ENCODE measurements at places on chromosomes 16 and 17. TPM values are rescaled to one million over a fixed set of nuclear protein-coding genes. Genes with fewer than 3 reads are reported as not detected.

DNA sequence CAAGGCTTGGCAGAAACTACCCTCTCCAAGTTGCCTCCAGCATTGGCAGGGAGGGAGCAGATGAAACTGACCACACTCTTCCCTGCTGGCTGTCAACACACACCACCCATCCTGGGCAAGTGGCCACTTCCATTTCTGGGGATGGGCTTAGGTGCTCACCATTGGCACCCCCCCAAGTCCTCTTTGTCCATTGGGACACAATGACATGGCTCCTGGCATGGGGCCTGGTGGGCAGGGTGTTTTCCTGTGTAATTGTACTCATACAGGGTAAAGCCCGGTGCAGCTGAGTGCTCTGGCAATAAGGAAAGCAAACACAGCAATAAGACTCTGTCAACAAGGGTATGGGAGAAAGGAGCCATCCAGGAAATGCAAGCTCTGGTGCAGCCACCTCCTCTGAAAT, 22.6 kb downstream of the SCNN1B start:
- DNase-seq: no peak

- peak; percentile 78 for DNase-seq
Observed at GRCh38 chr17:9115214-9116191, 94.2 kb downstream of the NTN1 start.

GRCh38 chr17:43846221-43846712, 709 bp upstream of the CD300LG start:
- DNase-seq: peak; percentile 95

GRCh38 chr17:14304773-14305517, 4.1 kb downstream of the HS3ST3B1 start:
- no peak for DNase-seq

DNA sequence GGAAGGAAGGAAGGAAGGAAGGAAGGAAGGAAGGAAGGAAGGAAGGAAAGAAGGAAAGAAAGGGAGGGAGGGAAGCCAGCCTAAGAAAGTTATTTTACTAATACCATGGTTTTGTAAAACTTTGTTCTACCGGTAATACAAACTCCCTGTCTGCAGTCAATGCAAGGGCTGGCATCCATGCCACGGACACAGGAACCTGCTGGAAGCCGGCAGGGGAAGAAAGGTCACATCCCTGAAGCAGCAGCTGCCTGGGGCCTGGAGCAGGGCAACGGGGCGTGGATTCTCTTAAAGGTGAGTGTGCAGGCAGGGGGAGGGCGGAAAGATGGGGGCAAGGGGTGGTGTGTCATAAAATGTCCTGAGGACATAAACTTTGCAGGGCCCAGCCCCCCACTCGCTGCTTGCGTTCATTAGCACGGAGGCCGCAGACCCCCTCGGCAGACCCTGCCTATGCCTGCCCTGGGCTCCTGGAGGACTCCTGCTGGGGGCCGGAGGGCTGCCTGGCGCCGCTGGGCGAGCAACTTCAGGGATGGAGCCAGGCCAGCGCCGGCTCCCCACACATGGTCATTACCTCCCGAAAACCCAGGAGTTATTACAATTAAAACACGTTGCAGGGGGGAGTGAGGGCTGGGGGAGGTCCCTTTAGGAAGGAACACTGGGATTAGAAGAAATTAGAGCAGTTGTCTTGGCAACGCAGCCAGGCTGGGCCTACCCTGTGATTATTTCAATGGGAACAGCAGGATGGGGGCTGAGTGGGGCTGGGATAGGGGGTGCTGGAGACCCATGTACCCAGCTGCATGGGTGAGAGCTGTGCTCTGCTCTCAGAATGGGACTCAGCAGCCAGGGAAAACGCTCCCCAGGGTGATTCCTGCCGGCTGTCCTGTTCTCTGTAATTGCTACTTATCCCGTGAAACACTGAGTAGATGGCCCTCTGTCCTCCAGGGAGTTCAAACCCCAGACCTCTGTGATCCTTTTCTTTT, 257.9 kb downstream of the SOX9 start:
- no peak for DNase-seq

Gene OSGIN1
- total RNA-seq: 0.72 TPM

Data from activated CD4-positive, alpha-beta T cell treated with anti-CD3 and anti-CD28 coated beads, Interleukin-2, amount 10 ng/mL, durations not matched to agents 24 days and 14 days (primary cell).